Stimulated activated effector memory CD8-positive, alpha-beta T cell treated with anti-CD3 and anti-CD28 coated beads, Interleukin-12 subunit alpha, Interleukin-12 subunit beta, amount 100 ng/mL, for 72 hours (primary cell): ENCODE measurements at places on chromosomes 11 and 22.

- no peak for DNase-seq
Observed at GRCh38 chr22:19240813-19241592, 50.5 kb downstream of the CLTCL1 start.

- no peak for DNase-seq
Observed at GRCh38 chr11:68442433-68442832, 18.1 kb upstream of the PPP6R3 start.

- DNase-seq = no peak
Observed at GRCh38 chr11:22690871-22691270, 24.5 kb downstream of the GAS2 start.

- DNase-seq = no peak
Observed at GRCh38 chr11:3202759-3203158, 15.9 kb downstream of the MRGPRG start.

DNA sequence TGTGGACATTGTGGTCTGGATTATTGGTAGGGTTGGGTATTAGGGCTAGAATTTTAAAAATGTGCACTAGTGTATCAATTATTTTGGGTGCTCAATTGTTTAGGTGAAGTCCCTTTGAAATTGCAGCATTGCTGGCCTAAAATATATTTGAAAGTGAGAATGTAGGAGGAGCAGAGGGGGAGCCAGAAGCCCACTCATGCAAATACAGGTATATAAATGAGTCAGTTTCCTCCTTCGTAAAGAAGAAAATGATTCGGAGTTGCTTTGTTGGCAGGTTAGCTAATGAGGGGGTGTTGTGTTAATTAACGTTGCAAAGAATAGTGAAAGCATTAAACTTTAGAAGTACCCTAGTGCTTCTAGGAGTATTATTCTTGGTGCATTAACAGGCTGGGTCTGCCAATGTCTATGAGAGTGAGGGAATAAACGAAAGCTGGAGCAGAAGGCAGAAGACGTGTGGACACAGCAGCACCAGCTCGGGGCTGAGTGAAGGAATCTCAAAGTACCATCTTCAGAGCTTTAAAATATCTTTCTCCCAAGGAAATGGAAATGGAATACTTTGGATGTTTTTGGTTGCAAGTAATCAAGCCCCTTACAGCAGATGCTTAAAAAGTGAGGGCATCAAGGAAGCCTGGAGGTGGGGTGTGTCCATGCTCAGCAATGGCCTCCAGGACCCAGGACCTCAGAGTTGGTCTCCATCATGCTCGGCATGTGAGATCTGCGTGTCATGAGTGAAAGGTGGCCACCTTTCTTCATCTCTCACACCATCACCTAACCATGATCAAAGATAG is 522.9 kb downstream of the NTM start:
- no peak for DNase-seq
